Epithelial cell of prostate (primary cell): ENCODE measurements at places on chromosomes 1 and 21.

DNA sequence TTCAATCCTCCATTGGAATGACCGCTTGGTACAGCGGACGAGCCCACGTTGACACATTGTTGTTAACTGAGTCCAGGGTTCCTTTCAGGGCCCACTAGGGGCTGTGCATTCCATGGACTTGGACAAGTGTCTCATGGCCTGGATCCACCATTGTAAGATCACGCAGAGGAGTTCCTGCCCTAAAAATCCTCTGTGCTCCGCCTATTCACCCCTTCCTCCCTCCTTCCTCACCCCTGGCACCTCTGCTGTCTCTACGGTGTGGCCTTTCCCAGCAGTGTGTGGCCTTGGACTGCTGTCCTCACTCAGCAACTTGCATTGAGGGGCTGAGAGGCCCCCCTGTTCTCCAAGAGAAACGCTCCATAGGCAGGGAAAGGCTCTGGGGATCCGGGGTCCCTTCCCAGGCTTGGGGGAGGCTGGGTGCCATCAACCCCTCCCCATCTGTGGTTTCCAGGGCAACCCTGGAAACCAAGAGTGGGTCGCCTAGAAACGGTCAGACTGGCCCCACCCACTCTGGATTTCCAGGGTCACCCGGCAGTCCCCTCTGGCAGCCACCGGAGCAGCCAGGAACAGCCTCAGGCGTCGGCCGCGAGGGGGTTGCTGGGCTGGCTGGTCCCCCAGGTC lies 50.9 kb downstream of the MEGF6 start:
- DNase-seq, result no peak

DNA sequence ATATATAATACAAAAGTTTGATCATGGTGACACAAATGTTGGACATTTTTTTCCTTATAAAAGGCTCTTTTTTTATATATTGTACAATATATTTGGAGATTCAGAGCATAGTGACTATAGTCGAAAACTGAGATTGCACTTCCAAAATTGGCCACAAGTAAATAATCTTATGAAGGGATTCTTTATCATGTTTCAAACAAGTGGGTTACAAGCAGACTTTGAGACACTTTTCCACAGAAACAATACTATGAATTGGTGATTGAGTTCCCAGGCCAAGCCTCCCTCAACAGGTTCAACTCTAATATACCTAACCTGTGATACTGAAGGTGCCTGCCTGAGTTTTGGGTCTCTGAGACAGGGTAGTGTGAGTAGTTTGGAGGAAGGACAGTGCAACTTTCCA lies 13.8 kb downstream of the LEPR start:
- no peak for DNase-seq

- DNase-seq, result no peak
Measured at GRCh38 chr1:108584428-108584856, 24.5 kb downstream of the EEIG2 start.

GRCh38 chr1:42721926-42722325 lies 18.1 kb downstream of the CLDN19 start:
- DNase-seq, result no peak
